ENCODE measurements at places on chromosomes 11 and 22. TPM values are rescaled to one million over a fixed set of nuclear protein-coding genes. Genes with fewer than 3 reads are reported as not detected.

NTM gene
- total RNA-seq, result not detected

CCDC157 gene
- 9.7 TPM for total RNA-seq

GRCh38 chr11:36390963-36391471, 94.9 kb downstream of the PRR5L start:
- DNase-seq, result no peak

- DNase-seq, result no peak
These were observed 15.5 kb upstream of the TSPAN18 start for GRCh38 chr11:44711113-44711786.

- no peak for DNase-seq
These were observed 27.0 kb downstream of the ADA2 start for GRCh38 chr22:17192186-17192585.

DNA sequence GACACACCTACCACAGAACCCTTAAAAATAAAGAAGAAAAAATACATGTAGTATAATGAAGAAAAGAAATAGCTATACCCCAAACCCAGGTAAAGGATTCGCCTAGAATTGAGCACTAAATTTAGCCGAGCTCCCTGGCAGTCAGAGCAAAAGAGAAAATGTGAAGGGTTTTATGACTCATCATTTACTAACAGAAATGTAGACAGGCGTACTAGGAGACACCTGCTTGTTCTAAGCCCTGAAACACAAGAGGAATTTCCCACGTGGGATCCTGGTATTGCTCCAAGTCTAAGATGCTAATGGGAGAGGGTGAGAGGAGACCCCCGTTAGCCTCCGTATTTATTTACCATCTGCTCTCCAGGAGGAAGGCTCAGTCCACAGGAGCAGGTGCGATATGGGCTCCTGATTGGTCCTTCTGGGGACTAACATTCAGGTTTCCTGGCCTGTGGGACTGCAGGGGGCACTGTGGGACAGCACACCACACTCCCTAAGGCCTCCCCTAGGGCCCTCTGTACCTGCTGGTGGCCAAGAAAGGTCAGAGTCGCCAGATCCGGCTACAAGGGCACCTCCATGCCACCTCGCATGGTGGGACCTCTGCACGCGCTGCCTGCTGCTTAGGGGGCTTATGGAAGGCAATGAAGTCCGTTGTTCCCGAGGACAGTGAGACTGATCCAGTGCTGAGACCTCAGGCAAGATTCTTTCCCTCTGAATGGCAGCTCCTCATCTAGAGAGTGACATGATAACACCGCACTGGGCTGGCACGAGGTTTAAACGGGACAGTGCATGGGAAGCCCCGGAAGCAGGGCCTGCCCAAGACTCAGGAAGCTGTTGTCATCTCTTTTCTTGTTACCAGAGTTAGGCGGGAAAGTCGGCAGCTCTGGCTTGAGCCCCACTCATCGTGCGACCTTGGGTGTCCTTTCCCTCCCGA, 25.8 kb downstream of the KCNC1 start:
- DNase-seq, result no peak

GRCh38 chr11:13091373-13091772, 82.3 kb downstream of the RASSF10 start:
- DNase-seq, result no peak

DNA sequence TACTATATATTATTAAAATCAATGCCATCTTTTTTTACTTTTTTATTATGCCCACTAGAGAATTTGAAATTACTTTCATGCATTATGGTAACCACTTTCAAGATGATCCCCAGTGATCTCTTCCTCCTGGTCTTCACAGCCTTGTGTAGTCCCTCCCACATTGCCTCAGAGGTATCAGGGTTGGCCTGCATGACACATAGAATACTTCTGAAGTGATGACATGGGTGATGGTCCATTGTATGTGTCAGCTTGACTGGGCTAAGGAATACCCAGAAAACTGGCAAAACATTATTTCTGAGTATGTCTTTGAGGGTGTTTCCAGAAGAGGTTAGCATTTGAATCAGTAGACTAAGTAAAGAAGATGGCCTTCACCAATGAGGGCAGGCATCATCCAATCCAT, 14.2 kb upstream of the ISX start:
- DNase-seq, result no peak

DNA sequence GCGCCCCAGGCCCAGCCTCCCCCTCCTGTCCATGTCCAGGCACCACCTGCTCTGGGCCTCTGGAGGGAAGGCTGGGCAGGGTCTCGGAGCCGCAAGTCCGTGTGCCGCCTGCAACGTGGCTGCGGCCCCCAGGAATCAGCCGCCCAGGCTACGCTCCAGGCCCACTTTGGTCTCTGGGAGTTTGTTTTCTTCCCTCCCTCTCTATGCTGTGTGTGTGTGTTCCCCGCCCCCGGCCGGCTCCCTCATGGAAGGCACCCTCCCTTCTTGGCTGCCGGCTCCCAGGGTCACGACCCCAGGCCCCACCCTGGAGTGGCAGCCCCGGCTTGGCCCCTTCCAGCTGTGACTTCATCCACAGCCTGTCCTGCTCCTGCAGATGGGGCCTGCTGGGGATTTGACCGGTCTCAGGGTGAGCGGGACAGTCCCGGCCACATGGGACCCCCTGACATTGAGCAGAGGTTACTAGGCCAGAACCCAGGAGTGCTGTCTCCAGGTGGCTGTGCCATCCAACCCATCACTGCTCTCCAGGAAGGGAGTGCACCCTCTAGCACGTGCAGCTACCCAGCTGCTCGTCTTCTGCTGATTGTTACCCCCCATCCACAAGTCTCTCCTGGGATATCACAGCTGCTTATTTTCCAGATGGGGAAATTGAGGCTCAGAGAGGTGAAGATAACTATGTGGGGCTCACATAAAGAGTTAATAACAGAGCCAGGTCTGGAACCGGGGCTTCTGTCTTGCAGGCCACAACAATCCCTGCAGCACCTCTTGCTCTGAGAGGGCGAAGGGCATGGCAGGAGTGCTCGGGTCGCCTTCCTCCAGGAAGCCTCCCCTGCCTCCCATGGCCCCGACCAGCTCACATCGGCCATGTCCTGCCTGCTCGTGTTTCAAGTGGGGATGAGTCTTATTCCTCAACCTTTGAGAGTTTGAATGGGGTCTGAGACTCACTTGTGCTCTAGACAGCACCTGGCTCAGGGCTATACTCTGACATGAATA, 2.8 kb upstream of the LIF start:
- DNase-seq, result no peak
